ENCODE measurements at places on chromosomes 2 and 18.

- no peak for DNase-seq
These were observed 2.6 kb downstream of the SCN7A start for GRCh38 chr2:166491461-166491860.

- DNase-seq = peak; percentile 23
These were observed 63.7 kb upstream of the BCL2L11 start for GRCh38 chr2:111057045-111057444.

GRCh38 chr2:193965263-193965662 is 1691.8 kb upstream of the SLC39A10 start:
- no peak for DNase-seq

DNA sequence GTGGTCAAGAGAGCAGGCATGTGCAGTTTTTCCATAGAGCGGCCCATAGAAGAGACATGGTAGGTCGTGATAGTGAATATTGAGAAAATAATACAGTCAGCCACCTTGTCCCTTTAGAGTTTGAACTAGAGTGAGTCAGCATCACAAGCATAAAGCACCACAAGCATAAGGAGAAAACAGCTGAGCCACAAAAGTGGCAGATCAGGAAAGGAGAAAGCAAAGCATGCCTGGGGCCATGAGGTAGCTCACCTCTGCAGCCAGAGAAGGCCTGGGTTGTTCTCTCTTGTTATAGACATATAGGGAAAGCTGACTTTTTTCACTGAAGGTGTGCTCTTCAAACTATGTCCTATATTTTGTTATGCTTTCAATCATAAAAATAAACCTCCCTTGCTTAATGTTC is 879.0 kb downstream of the DSC3 start:
- no peak for DNase-seq

DNA sequence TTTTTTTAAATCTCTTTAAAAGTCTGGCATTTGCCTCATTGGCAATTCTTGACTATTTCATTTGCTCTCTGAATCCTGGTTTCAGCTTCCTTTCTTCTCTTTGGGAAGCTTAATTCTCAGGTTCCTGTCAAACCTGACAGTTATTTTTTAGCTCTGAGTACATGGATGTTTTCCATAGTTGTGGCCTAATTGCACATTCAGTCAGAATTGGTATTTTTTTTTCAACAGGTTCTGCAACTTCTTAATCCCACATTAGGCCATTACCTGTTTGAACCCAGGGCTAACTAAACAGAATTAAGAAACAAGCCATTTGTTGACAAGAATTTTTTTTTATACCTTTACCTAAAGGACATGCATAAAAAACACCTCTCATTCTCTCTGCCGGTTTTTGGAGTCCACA is 338.8 kb downstream of the SETBP1 start:
- no peak for DNase-seq

GRCh38 chr2:19971691-19972090 is 18.2 kb downstream of the WDR35 start:
- DNase-seq = no peak

GRCh38 chr18:64330161-64330560 is 181.3 kb upstream of the LINC00305 start:
- DNase-seq = peak; percentile 5

GRCh38 chr18:11981192-11981542 is at the start of gene IMPA2:
Gene IMPA2 (plus strand): TSS chr18:11981507. CDS start chr18:11981670, 163 bp downstream.
- no peak for DNase-seq

GRCh38 chr2:40281021-40281940 is 170.6 kb downstream of the SLC8A1 start:
- no peak for DNase-seq

DNA sequence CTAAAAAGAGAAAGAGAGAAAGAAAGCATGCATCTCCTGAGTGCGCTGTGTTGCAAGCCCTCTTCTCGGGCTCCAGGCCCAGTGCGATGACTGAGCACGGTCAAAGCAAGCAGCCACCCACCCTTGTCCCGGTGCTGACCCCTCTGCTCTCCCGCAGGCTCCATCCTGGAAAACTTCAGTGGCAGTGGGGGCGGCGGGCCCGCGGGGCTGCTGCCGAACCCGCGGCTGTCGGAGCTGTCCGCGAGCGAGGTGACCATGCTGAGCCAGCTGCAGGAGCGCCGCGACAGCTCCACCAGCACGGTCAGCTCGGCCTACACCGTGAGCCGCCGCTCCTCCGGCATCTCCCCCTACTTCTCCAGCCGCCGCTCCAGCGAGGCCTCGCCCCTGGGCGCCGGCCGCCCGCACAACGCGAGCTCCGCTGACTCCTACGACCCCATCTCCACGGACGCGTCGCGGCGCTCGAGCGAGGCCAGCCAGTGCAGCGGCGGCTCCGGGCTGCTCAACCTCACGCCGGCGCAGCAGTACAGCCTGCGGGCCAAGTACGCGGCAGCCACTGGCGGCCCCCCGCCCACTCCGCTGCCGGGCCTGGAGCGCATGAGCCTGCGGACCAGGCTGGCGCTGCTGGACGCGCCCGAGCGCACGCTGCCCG is 252.5 kb downstream of the GLI2 start:
- DNase-seq = no peak

DNA sequence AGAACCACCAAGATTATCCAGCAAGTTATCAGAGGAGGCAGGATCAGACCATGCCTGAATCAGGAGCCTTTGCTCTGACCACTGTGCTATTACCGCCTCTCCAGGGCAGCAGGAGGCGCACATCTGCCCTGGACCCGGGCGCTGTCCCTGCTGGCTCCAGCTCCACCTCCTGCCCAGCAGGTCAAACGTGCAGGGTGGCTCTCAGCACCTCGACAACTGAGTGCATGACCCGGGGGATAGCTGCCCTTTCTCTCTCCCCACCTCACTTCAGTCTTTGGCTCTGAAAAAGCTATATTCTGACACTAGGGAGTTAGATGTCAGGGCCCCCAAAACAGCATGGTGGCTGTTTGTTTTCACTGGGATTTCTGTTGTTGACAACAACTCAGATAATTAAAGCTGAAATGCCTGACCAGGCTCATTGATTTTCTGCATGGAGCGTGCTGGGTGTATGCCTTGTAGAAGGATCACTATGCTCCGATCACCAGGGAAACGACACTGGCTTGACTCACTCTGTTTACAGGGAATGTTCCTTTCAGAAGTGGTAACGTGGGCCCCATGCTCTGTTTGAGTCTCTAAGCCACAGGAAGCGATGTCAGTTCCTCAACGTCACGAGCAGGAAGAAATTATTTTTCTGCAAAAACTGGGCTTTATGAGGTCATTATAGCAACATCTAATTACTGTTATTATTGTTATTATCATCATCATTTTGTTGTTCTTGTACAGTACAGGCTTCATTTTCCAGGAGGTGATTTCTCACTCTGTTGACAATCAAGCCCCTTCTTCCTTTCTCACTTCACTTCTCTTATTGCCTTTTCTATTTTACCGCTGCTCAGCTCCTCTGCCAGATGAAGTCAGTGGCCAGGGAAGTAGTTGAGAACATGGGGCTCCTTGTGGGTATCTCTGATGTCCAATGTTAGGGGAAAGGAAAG is 125.6 kb downstream of the PLB1 start:
- peak; percentile 46 for DNase-seq

DNA sequence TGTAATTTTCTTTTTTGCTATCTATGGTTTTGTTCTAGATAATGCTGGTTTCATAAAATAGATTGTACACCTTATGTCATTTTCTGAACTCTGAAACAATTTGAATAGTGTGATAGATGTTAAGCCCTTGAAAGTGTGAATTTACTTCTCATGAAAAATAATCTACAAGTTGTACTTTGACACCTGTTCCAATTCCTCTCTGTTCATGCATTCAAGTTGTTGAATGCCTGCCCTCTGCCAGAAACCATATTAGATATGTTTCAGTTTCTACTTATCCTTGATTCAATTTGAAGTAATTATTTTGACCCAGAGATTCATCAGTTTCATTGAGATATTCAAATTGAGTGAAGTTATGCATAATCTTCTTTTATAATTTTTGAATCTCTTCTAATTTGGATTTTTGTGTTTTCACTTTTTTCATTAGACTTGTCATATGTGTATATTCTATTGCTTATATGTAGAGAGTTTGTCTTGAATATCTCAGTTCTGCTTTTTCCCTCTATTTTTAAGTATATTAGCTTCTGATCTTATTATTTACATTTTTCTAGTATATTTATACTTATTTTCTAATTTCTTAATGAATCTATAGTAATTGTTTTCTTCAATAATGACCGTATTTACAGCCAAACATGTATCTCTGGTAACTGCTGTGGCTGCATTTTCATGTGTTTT is 143.3 kb upstream of the TACR1 start:
- peak; percentile 4 for DNase-seq

GRCh38 chr2:535222-535621 is 142.0 kb downstream of the TMEM18 start:
- no peak for DNase-seq

- no peak for DNase-seq
These were observed 85.1 kb upstream of the TTC39C start for GRCh38 chr18:23929362-23929930.

GRCh38 chr2:217475101-217475500 is 527.7 kb downstream of the TNS1 start:
- no peak for DNase-seq

DNA sequence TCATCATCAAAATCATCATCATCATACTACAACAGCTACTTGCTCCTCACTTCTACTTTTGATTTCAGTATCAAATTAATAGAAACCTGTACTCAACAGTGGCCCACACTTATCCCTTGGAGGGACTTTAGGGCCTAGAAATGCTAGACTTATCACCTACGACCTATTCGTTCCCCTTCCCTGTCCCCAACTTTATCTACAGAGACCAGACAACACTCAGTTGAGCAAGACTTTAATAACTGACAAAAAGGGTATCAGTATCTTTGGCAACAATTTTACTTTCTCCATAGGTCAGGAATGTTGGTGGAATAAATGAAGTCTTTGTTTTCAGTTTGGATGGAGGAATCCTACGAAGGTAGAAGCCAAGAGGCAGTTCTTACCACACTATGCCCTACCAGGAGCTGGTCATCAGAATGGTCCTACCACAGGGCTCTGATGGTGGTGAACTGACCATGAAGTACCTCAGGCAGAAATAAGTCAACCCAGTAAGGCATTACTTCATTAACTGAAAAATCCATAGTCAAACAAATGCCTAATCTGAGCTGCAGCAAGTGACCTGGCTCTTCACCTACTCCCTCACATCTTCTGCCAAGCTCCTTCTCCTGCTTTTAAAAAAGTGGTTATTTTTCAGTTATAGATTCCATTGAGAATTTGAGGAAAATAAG is 26.6 kb downstream of the MBD2 start:
- DNase-seq = no peak

DNA sequence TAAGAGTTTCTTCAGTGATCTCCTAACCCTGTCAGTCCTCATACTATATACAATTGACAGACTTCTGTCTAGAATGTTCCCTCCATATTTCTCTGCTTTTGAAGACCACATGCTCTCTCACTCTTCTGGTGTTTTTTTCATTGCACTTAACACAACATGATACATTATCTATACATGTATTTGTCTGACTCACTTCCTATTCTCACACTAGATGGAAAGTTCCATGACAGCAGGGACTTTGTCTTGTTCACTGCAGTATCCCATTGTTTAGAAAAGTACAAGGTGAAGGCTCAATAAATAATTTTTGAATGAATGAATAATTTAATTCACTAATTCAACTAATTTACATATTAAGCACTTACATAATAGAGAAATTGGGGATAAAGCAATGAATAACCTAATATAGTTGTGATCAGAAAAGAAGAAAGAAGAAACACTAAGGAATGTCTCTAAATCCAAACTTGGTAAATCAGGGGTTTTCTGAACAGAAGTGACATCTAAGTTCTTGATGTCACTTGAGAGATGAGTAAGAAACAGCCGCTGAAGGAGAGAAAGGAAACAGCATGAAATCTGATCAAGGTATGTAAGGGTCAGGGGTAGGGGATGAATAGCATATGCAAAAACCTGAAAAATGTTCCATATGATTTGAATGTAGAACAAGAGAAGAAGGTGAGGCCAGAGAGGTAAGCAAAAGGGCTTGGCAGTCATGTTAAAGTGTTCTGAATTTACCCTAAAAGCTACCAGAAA is 42.4 kb downstream of the MBD2 start:
- peak; percentile 32 for DNase-seq

DNA sequence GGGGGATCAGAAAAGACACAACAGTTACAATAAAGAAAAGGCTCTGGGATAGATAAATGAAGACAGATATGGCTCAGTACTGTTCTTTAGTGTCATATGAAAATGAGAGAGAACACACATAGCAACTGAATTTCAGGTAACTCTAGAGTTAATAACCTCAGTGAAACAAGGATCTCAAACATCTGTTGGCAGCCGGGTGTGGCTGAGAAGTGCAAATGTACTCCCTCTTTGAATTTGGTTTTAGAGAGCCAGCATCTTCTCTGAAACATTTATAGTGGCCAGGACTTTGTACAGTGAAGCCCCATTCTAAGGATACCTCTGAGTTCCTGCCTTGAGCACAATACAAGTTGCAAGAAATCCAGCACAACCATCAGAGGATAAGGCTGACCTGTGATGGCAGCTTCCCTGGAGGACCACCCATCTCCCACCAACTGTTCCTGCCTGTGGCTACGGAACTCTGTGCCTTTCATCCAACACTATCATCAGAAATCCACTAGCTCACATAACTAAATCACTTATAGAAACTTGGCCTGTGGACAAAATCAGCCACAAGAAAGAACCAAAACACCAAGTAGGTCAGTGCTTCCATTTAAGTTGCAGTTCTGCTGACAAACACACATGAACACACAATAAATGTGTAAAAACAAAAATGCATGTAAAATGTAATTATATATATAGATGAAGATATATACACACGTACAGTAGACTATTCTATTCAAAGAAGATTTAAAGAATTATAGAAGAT is 37.3 kb upstream of the PEX13 start:
- DNase-seq = no peak

GRCh38 chr2:56260415-56260814 is 76.6 kb downstream of the CCDC85A start:
- DNase-seq = no peak

GRCh38 chr2:98932778-98933343 is 3.2 kb downstream of the CRACDL start:
- no peak for DNase-seq

- no peak for DNase-seq
These were observed 7.1 kb upstream of the CELF4 start for GRCh38 chr18:37572736-37573135.

- no peak for DNase-seq
These were observed 9.1 kb downstream of the TMEM127 start for GRCh38 chr2:96256611-96257113.
